ENCODE measurements at places on chromosomes 5 and 9.
A peak's percentile ranks its signal among the peaks of the same experiment; 100 is the strongest.

- no peak overlapping the region for H3K4me3 ChIP-seq
- no peak for DNase-seq
- H3K27me3 ChIP-seq, result no peaks in the 10 kb centered on the region
- H3K4me1 ChIP-seq, result no peaks in the 10 kb centered on the region
- H3K27ac ChIP-seq, result no peak overlapping the region
Observed at GRCh38 chr5:85452322-85453025, 1067.8 kb upstream of the EDIL3 start.

DNA sequence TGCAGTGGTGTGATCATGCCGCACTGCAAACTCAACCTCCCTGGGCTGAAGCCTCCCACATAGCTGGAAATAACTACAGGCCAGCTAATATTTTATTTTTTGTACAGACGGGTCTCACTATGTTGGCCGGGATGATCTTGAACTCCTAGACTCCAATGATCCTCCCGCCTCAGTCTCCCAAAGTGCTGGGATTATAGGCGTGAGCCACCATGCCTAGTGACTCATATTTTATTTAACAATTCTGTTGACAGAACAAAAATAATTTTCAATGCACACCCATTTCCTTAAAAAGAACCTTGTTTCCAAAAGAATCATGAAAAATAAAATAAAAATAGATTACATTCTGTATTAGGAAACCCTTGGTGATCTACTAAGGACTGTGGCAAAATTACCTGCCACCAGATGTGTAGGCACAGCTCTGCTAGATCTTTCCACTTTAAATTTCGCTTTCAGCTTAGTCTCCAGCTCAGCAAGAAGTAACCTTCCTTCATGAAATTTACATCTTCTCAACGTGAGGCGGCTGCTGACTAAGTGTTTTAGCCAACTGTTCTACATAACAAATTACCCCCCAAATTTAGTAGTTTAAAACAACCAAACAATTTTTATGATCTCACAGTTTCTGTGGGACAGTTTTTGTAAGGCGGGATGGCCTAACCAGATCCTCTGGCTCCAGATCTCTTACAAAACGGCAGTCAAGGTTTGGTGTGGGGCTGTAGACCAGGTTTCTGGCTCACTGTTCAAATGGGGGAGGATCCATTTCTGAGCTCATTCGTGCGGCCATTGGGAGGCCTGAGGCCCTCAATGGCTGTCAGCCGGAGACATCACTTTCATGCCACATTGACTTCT, 32.6 kb upstream of the GOLPH3 start:
- peak overlapping the region; percentile 27 for H3K27ac ChIP-seq
- H3K36me3 ChIP-seq, result no peaks in the 10 kb centered on the region
- peaks cover 3% of the 10 kb centered on the region for H3K27me3 ChIP-seq
- H3K4me3 ChIP-seq, result no peak overlapping the region
- peaks cover 36% of the 10 kb centered on the region for H3K4me1 ChIP-seq

GRCh38 chr5:93497096-93497495, 83.9 kb downstream of the NR2F1-AS1 start:
- no peaks in the 10 kb centered on the region for H3K36me3 ChIP-seq
- no peaks in the 10 kb centered on the region for H3K4me1 ChIP-seq
- H3K27ac ChIP-seq, result no peak overlapping the region
- H3K4me3 ChIP-seq, result no peak overlapping the region

DNA sequence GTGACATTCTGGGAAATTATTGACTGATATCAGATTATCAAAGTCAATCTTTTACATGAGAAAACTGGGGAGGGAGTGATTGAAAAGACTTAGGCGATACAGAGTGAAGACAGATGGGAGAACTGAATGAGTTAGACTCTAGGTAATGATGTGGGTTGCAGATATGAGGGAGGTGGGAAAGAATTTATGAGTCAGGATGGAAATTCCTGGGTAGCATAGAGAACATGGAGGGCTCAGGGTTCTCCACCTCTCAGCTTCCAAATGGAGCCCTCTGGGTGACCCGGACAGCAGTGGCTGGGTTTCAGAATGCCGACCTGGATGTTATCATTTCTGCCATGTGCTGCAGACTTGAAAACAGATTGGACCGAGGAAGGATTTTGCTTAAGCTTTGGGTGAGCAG, 75.4 kb upstream of the SHB start:
- no peaks in the 10 kb centered on the region for H3K4me1 ChIP-seq
- no peak overlapping the region for H3K4me3 ChIP-seq
- H3K27me3 ChIP-seq, result peaks cover 11% of the 10 kb centered on the region
- H3K36me3 ChIP-seq, result no peaks in the 10 kb centered on the region

- H3K4me3 ChIP-seq, result no peak overlapping the region
- no peaks in the 10 kb centered on the region for H3K36me3 ChIP-seq
- no peaks in the 10 kb centered on the region for H3K4me1 ChIP-seq
- H3K27ac ChIP-seq, result no peak overlapping the region
- H3K27me3 ChIP-seq, result peaks cover 5% of the 10 kb centered on the region
- no peak for DNase-seq
Observed at GRCh38 chr5:66642538-66642937, 46.3 kb downstream of the MAST4 start.

DNA sequence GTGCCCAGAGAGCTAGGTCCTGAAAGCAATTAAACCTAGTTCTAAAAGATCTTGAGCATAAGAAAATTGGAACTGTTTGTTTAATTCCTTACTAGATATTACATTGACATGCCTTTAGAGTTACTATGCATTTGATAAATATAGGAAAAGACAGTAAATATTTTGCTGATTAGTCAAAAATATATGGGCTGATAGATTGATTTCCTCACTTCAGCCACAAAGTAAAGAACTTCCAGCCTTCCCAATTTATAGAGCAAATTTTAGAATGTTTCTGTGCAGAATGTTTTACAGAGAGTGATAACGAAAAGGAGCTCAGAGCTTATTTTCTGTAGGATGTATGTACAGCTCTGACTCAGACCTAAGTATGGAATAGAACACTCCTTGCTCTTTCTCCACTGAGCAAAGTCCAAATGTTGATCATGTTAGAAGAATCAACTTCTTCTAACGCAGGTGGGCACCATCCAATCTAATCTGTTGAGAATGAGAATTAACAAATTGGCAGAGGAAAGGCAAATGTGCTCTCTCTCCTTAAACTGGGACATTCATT, 72.9 kb upstream of the PAM start:
- H3K27me3 ChIP-seq, result peaks cover 10% of the 10 kb centered on the region
- no peak overlapping the region for H3K27ac ChIP-seq
- no peak overlapping the region for H3K4me3 ChIP-seq
- H3K4me1 ChIP-seq, result no peaks in the 10 kb centered on the region
- H3K36me3 ChIP-seq, result no peaks in the 10 kb centered on the region

- H3K4me1 ChIP-seq, result no peaks in the 10 kb centered on the region
- no peak for DNase-seq
- no peak overlapping the region for H3K4me3 ChIP-seq
Observed at GRCh38 chr5:154411338-154411737, 34.5 kb upstream of the SAP30L start.

- no peaks in the 10 kb centered on the region for H3K36me3 ChIP-seq
- H3K4me3 ChIP-seq, result no peak overlapping the region
- H3K4me1 ChIP-seq, result no peaks in the 10 kb centered on the region
- no peaks in the 10 kb centered on the region for H3K27me3 ChIP-seq
- no peak overlapping the region for H3K27ac ChIP-seq
- no peak for DNase-seq
Observed at GRCh38 chr5:60370508-60370907, 329.5 kb downstream of the DEPDC1B start.

DNA sequence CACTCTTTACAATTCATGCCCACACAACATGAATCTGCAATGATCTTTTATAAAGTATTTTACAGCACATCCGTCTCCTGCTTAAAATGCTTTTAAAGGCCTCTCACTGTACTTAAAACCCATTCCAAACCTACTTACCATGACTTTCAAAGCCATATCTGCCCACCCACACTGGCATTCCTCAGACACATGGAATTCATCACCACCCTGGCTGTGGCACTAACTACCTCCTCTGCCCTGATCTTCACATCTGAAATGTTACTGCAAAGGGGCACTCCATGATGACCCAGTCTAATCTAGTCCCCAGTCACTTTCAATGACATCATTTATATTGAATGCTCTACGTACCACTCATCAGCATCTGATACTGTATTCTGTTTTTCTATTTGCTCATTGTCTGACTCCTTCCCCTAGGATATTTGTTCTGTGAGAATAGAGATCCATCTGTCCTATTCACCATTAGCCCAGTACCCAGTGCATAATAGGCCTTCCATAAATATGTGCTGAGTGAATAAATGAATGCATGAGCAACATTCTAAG, 193.2 kb upstream of the KIF2A start:
- H3K36me3 ChIP-seq, result no peaks in the 10 kb centered on the region
- H3K4me3 ChIP-seq, result no peak overlapping the region
- H3K27ac ChIP-seq, result no peak overlapping the region
- H3K27me3 ChIP-seq, result peaks cover 4% of the 10 kb centered on the region
- no peak for DNase-seq
- H3K4me1 ChIP-seq, result no peaks in the 10 kb centered on the region

- H3K27ac ChIP-seq, result no peak overlapping the region
- H3K36me3 ChIP-seq, result no peaks in the 10 kb centered on the region
- DNase-seq, result no peak
- peaks cover 7% of the 10 kb centered on the region for H3K27me3 ChIP-seq
Observed at GRCh38 chr9:38687992-38688391, 31.9 kb downstream of the FAM240B start.

DNA sequence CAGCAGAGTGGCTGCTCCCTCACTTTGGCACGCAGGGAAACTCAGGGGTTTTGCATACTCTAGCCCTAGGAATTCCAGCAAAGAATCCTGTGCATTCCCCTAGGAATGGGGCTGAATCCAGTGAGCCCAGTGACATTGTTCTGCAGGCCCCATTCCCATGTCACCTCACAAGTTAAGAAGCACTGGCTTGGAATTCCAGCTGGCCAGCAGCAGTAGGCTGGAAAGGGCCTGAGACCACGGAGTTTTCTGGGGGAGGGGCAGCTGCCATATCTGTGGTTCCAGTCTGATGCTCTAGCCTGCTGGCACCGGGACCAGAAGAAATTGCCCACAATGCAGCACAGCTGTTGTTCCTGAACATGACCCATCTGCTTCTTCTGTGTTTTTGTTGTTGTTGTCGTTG, 217.6 kb upstream of the DMRTA1 start:
- H3K36me3 ChIP-seq, result no peaks in the 10 kb centered on the region
- no peak for DNase-seq
- H3K27ac ChIP-seq, result no peak overlapping the region

DNA sequence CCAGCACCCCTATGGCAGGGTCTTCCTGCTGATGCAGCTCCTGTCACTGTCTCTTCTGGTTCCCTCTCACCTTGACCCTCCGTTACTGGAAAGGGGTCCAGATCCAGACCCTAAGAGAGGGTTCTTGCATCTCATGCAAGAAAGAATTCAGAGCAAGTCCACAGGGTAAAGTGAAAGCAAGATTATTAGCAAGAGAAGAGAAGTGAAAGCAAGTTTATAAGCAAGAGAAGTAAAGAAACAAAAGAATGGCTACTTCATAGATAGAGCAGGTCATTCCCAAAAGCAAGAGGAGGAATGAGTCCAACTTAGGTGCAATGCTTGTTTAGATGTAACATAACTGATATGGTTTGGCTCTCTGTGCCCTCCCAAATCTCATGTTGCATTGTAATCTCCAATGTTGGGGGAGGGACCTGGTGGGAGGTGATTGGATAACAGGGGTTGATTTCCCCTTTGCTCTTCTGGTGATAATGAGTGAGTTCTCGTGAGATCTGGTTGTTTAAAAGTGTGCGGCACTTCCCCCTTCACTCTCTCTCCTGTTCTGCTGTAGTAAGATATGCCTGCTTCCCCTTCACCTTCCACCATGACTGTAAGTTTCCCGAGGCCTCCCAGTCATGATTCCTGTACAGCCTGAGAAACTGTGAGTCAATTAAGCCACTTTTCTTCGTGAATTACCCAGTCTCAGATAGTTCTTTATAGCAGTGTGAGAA, 183.3 kb downstream of the MED10 start:
- no peak for DNase-seq
- no peaks in the 10 kb centered on the region for H3K36me3 ChIP-seq
- no peak overlapping the region for H3K4me3 ChIP-seq
- no peaks in the 10 kb centered on the region for H3K4me1 ChIP-seq
- H3K27ac ChIP-seq, result no peak overlapping the region

DNA sequence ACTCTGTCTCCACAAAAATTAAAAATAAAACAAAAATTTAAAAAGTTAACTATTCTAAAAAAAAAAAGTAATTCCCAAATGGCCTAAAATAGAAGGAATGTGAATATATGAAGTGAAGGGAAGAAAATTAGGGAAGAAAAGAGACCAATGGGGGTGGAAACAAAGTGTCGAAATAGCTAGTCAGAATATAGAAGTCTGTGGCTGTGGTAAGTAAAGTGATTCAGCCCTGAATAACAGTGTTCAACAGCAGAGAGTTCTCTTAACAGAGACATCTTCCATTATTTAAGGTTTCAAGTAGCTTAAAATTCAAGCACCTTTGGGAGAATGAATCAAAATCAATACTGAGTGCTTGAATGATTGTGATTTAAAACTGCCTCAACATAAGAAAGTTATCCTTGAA, 51.7 kb downstream of the LPAR1 start:
- H3K27ac ChIP-seq, result no peak overlapping the region
- no peak for DNase-seq
- no peak overlapping the region for H3K4me3 ChIP-seq
- no peaks in the 10 kb centered on the region for H3K36me3 ChIP-seq
- no peaks in the 10 kb centered on the region for H3K4me1 ChIP-seq
- H3K27me3 ChIP-seq, result no peaks in the 10 kb centered on the region

DNA sequence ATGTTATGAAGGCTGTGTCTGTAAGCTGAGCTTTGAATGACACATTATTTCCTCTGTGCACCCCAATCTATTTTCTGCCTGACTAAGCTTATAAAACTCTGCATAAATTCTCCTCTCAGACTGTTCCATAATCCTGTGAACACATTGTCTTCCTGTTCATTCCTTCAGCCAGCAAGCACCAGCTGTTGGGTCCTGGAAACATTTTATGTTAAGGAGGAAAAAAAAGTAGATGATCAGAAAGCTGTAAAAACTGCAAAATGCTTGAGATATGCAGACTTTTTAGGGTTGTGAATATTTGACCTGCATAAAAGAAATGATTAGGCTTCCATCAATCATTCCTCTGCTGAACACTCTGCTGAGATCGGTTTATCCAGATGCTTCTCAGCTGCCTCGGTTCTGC, 1246.0 kb upstream of the DMAC1 start:
- no peaks in the 10 kb centered on the region for H3K4me1 ChIP-seq
- H3K36me3 ChIP-seq, result no peaks in the 10 kb centered on the region
- H3K4me3 ChIP-seq, result no peak overlapping the region

- H3K36me3 ChIP-seq, result no peaks in the 10 kb centered on the region
- H3K4me1 ChIP-seq, result peaks cover 7% of the 10 kb centered on the region
- no peak overlapping the region for H3K4me3 ChIP-seq
- DNase-seq, result no peak
Observed at GRCh38 chr5:127919006-127919796, 164.4 kb upstream of the SLC12A2 start.

All from activated naive CD4-positive, alpha-beta T cell treated with anti-CD3 and anti-CD28 coated beads for 36 hours (primary cell).